Psoas muscle (tissue), 8 donors: ENCODE measurements at places on chromosomes 1 and 21.

DNA sequence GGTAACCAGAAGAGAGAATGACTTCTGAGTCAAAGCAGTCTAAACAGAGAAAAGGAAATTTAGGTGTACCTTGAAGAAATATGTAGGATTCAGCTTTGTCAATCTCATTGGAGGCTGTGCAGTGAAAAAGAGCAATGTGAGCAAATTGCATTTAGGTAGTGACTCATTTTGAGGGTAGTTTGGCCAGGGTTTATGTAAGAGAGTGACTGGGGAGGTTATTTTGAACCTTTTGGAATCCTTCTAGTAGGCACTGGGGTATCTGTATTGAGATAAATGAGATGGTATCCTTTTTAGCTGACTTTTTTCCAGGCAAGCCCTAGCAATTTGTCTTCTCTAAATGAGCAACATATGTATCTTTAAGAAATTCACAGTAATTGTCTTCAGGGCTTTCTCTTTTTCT is 95.9 kb downstream of the DISP1 start:
- no peak for DNase-seq
- no peaks in the 10 kb centered on the region for H3K36me3 ChIP-seq
- H3K4me1 ChIP-seq, result peaks cover 34% of the 10 kb centered on the region
- H3K27me3 ChIP-seq, result no peaks in the 10 kb centered on the region

- H3K4me1 ChIP-seq, result no peaks in the 10 kb centered on the region
- no peak for DNase-seq
- H3K27me3 ChIP-seq, result no peaks in the 10 kb centered on the region
- H3K4me3 ChIP-seq, result no peak overlapping the region
These were observed 26.3 kb upstream of the PTGFR start for GRCh38 chr1:78464449-78464891.

DNA sequence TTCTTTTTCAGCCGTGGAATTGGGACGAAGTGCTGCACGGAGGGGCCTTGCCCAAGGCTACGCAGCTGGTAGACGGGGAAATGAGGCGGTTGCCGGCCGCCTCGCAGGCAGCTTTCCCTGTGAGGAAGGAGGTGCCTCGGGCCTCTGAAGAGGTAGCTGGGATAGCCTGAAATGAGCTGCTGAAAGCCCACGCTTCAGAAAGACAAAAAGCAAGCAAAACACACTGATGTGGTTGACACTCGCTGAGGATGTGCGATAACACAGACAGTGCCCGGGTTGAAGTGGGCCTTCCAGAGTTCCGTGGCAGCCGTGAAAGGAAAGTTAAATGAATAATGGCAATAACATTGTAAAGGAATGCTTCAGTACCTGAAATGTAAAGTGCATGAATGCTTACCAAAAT is 47.2 kb downstream of the S1PR1 start:
- H3K4me1 ChIP-seq, result no peaks in the 10 kb centered on the region
- H3K4me3 ChIP-seq, result no peak overlapping the region
- no peaks in the 10 kb centered on the region for H3K36me3 ChIP-seq
- no peaks in the 10 kb centered on the region for H3K27me3 ChIP-seq
- no peak for DNase-seq

DNA sequence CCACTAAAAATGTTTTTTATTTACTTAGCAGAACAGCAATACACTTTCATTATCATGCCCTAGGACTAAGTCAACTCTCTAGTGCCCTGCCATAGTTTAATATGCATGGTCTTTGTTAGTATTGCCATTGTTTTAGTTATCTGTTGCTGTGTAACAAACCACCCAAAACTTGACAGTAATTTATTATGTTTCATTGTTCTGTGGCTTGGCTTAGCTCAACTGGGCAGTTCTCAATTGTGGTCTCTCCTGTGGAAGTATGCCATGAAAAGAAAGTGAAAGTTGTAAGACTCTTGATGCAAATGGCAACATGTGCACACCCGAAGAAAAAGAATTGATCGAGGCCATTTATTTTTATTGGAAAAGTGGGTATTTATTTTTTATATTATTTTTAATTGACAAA is 206.3 kb upstream of the KCTD3 start:
- no peaks in the 10 kb centered on the region for H3K4me1 ChIP-seq
- no peak overlapping the region for H3K27ac ChIP-seq
- H3K4me3 ChIP-seq, result no peak overlapping the region

GRCh38 chr1:87176087-87176486 is 152.6 kb upstream of the LMO4 start:
- H3K36me3 ChIP-seq, result no peaks in the 10 kb centered on the region
- H3K4me1 ChIP-seq, result no peaks in the 10 kb centered on the region
- no peak for DNase-seq

DNA sequence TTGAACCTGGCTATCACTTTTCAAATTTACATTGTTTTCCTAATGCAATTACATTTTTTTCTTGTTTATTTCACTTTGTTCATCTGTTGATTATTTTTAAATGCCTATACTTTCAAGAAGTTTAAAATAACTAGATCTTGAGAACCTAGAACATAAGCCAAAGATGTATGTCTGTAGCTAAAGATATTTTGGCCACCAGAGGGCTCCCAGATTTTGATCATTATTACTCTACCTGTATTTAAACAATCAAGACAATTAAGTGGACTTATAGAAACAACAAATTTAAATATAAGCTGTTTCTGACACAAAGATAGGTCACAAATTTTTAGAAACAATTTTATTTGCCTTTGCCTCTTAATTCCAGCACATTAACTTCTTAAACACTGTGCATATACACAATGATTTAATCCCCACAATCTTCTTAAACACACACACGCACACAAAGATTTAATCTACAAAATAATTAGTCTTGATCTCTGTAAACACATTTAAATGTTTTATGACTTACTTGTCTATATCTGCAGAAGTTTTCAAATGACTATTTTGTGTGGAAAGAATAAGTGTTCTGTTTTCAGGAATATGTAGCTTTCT is 380.0 kb downstream of the DSCAM start:
- no peak for DNase-seq
- no peaks in the 10 kb centered on the region for H3K36me3 ChIP-seq
- peaks cover 2% of the 10 kb centered on the region for H3K27me3 ChIP-seq
- H3K4me3 ChIP-seq, result no peak overlapping the region

DNA sequence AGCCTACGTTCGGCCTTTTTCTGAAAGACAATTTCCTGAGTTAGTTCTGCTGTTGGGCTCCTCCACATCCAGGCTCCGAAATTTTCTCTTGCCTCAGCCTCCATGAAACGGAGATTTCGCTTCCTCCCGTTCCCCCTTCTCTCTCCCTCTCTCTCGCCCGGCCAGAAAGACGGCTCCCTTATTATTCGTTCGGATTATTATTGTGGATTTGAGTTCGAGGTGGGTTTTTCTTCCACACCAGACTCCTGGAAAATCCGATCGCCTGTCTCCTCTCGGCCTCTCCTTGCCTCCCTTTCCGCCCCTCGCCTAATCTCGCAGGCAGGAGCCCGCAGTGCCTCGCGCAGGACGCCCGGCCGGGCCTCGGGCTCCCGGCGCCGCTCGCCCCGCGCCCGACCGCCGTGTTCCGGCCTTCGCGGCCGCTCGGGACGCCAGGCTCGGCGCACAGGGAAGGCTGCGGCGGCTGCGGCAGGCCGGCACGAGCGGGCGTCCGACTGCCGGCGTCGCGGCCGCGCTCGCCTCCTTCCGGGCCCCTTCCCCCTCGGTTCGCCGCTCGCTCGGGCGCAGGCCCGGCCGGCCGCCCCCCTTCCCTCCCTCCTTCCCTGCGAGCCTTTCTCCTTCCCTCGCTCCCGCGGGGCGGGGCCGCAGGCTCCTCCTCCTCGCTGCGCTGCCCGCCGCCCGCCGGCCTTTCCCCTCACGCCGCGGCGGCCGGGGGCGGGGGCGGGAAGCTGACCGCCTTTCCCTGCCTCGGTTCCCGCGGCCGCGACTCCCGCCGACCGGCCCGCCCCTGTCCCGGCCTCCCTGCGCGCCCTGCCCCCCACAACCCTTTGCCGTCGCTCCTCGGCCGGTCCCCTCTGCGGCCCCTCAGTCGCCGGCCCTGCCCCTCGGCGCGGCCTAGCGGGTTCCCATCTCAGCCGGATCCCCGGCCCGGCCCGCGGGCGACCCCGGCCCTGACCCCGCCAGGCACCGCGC is at the start of gene ARHGEF11:
TSS of gene ARHGEF11 (minus strand) at position 493 of the 969 bp plus-strand sequence. CDS start 1,412 bp downstream, outside the sequence.
- H3K4me1 ChIP-seq, result peaks cover 41% of the 10 kb centered on the region
- H3K27ac ChIP-seq, result peak within 1 kb of the TSS; percentile 88
- peak; percentile 96 for DNase-seq
- H3K36me3 ChIP-seq, result no peaks in the 10 kb centered on the region
- no peaks in the 10 kb centered on the region for H3K27me3 ChIP-seq

- no peak overlapping the region for H3K27ac ChIP-seq
- no peak overlapping the region for H3K4me3 ChIP-seq
- DNase-seq, result no peak
- H3K4me1 ChIP-seq, result no peaks in the 10 kb centered on the region
These were observed 378.3 kb downstream of the PBX1 start for GRCh38 chr1:164937291-164937690.

DNA sequence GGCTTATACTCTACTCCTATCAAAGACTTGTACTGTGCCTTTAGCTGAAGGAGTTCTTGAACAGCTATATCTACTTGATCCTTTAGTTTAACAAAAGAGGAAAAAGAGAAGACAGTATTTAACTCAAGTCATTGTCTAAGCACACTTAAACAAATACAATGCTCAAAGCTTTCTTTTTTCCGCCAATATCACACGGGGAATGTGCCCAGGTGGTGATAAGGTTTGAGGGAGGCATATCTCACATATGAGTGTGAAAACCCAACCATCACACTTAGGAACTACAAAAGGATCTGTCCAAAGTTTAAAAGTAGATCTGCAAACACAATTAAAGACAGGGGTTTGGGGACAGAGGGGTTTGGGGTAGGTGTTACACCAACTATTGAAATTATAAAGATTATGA is 59.0 kb upstream of the SLC30A10 start:
- H3K27me3 ChIP-seq, result no peaks in the 10 kb centered on the region
- H3K36me3 ChIP-seq, result peaks cover 61% of the 10 kb centered on the region
- no peak overlapping the region for H3K4me3 ChIP-seq

- H3K4me3 ChIP-seq, result no peak overlapping the region
- no peaks in the 10 kb centered on the region for H3K27me3 ChIP-seq
- no peak for DNase-seq
- H3K36me3 ChIP-seq, result no peaks in the 10 kb centered on the region
- H3K4me1 ChIP-seq, result no peaks in the 10 kb centered on the region
These were observed 665.0 kb downstream of the SMYD3 start for GRCh38 chr1:245842106-245842505.

- H3K27me3 ChIP-seq, result no peaks in the 10 kb centered on the region
- no peaks in the 10 kb centered on the region for H3K4me1 ChIP-seq
- no peak overlapping the region for H3K4me3 ChIP-seq
- H3K27ac ChIP-seq, result no peak overlapping the region
- H3K36me3 ChIP-seq, result no peaks in the 10 kb centered on the region
These were observed 49.1 kb downstream of the EBNA1BP2 start for GRCh38 chr1:43123031-43123430.

DNA sequence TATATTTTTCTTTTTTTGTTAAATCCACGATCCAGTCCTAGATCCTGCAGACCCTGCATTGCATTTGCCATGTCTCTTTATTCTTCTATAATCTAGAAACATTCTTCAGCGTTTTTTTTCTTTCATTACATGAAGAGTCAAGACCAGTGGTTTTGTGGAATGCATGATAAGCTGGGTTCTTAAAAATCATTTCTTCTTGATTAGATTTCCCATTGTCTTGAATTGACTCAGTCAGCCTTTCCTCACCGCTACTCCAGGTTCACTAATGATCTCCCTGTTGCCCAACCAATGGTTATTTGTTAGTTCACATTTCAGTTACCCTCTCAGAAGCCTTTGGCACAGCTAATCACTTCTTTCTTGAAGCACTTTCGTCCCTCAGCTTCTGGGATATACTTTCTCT is 25.2 kb downstream of the CHD1L start:
- no peaks in the 10 kb centered on the region for H3K4me1 ChIP-seq
- peaks cover 100% of the 10 kb centered on the region for H3K36me3 ChIP-seq
- no peak overlapping the region for H3K4me3 ChIP-seq
- no peak for DNase-seq

DNA sequence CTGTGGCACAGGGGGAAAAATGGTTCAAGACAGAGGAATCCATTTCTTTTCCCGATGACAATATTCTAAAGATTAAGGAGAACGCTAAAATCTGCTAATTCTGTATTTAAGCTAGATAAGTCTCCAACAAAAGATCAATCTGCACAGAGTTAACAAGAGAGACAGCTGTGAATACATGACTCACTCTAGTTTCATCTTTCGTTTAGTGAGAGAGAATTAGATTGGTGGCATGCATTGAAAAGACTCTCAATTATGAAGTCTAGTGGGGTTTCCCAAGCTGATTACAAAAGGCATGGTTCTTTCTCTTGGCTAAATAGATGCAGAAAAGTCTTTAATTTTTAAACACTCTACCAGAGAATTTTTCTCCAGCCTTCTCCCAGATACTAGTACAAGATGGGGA is 34.4 kb downstream of the CAPN9 start:
- no peak overlapping the region for H3K4me3 ChIP-seq
- DNase-seq, result no peak
- no peak overlapping the region for H3K27ac ChIP-seq
- H3K27me3 ChIP-seq, result peaks cover 11% of the 10 kb centered on the region
- no peaks in the 10 kb centered on the region for H3K36me3 ChIP-seq

DNA sequence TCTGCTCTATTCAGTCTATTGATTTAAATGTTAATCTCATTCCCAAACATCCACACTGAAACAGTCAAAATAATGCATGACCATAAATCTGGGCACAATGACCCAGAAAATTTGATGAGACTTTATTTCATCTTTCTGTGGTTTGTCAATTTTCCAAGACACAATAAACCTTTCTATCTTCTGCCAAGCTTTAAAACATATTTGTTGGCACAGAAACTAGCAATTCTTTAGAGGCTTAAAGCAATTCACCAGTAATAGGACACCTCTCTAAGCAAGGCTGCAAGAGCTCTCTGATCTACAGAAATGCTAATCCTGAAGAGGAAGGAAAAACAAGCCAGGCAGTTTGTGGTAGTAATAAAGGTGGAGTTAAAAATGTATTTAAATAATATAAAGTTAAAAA is 113.7 kb downstream of the FCRL5 start:
- no peak overlapping the region for H3K4me3 ChIP-seq
- H3K36me3 ChIP-seq, result no peaks in the 10 kb centered on the region
- H3K27ac ChIP-seq, result no peak overlapping the region
- no peaks in the 10 kb centered on the region for H3K4me1 ChIP-seq
- no peaks in the 10 kb centered on the region for H3K27me3 ChIP-seq
- no peak for DNase-seq

GRCh38 chr1:20699558-20699957 is 18.2 kb downstream of the KIF17 start:
- peak overlapping the region; percentile 53 for H3K27ac ChIP-seq
- no peaks in the 10 kb centered on the region for H3K27me3 ChIP-seq
- peak; percentile 69 for DNase-seq
- H3K4me1 ChIP-seq, result peaks cover 10% of the 10 kb centered on the region
- no peak overlapping the region for H3K4me3 ChIP-seq

- H3K27ac ChIP-seq, result no peak overlapping the region
- DNase-seq, result peak; percentile 77
These were observed 1.1 kb downstream of the LAMB3 start for GRCh38 chr1:209651138-209651587.
